ENCODE measurements at places on chromosomes 2 and 18.

- DNase-seq, result no peak
Observed at GRCh38 chr2:120461546-120462537, 115.9 kb downstream of the INHBB start.

GRCh38 chr18:31657823-31658669 lies 26.3 kb downstream of the B4GALT6 start:
- no peak for DNase-seq

GRCh38 chr2:88560619-88561307 lies 66.5 kb downstream of the EIF2AK3 start:
- DNase-seq, result no peak

- no peak for DNase-seq
Observed at GRCh38 chr18:4704781-4705180, 249.7 kb upstream of the DLGAP1 start.

GRCh38 chr2:38026846-38027245 lies 49.1 kb downstream of the CYP1B1 start:
- DNase-seq, result no peak

DNA sequence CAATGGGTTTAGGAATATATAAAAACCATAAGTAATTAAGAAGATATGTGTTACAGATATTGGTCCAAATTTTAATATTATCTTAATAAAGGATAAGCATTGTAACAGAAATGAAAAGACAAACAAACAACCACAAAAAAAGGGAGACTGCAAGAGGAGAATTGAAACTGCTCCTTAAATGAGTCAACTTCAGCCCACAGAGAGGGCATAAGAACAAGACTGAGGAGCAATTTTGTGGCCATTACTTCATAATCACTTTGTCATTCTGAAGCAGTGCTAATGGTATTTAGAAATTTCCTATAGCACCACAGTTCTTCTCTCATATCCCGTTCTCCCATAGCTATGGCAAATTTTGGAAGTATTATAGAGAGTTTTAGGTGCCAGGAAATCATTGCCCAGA lies 193.2 kb upstream of the HNMT start:
- DNase-seq, result no peak

DNA sequence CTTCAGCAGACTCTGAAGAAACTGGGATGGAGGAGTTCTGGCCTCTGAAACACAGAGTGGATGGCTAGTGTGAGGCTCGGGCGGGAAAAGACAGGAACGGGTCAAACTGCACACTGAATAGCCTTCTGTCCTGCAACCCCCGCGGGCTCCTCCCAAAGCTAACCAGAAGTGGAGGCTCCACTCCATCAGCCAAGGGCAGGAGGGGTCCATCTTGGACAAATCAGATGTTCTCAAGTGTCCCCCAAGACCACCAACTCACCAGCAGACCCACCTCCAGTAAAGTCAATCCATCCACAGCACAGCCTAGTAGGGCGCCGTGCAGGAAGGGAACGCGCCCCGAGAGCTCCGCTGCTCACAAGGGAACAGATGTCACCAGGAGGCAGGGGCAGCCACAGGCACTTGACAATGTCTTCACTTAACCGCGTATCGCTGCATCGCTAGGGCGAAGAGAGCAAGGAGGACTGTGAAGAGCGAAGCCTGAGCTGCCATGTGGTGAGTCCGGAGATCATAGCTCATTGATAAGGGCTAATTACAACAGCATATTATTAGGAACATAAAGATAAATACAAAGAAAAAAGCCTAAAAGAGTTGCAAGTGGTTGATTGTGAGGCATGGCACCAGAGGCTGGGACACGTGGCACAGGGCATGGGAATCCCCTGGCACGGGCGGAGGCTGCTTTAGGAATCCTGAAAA lies 494.6 kb upstream of the MYT1L start:
- DNase-seq, result no peak

DNA sequence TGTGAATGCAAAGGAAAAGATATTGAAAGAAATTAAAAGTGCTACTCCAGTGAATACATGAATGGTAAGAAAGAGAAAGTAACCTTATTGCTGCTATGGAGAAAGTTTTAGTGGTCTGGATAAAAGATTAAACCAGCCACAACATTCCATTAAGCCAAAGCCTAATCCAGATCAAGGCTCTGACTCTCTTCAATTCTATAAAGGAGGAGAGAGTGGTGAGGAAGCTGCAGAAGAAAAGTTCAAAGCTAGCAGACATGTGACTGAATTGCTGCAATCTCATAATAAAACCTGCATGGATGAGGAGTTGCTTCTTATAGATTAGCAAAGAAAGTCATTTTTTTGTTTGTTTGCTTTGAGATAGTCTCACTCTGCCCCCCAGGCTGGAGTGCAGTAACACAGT lies 130.2 kb downstream of the DNAH6 start:
- no peak for DNase-seq

GRCh38 chr2:108449410-108450130 lies 564 bp downstream of the GCC2 start:
- DNase-seq, result peak; percentile 21

- DNase-seq, result no peak
Observed at GRCh38 chr2:13550285-13551231, 833.8 kb downstream of the TRIB2 start.

DNA sequence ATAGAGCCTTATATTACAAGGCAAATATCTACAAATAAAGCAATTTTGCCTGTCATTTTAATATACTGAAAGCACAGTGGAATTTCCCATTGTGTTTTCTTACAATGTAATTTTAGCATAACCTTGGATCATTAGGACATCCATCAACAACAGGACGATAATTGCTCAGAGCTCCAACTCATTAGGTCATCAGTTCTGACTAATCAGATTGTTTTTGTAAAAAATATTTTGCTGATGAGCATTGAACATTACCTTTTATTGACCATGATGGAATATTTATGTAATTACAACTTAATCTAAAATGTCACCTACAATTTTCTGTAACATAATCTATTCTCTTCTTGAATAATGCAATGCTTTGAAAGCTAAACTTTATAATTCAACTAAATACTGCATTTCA lies 215.3 kb upstream of the DSEL start:
- peak; percentile 17 for DNase-seq

GRCh38 chr2:176240301-176240700 lies 28.9 kb upstream of the MTX2 start:
- no peak for DNase-seq

DNA sequence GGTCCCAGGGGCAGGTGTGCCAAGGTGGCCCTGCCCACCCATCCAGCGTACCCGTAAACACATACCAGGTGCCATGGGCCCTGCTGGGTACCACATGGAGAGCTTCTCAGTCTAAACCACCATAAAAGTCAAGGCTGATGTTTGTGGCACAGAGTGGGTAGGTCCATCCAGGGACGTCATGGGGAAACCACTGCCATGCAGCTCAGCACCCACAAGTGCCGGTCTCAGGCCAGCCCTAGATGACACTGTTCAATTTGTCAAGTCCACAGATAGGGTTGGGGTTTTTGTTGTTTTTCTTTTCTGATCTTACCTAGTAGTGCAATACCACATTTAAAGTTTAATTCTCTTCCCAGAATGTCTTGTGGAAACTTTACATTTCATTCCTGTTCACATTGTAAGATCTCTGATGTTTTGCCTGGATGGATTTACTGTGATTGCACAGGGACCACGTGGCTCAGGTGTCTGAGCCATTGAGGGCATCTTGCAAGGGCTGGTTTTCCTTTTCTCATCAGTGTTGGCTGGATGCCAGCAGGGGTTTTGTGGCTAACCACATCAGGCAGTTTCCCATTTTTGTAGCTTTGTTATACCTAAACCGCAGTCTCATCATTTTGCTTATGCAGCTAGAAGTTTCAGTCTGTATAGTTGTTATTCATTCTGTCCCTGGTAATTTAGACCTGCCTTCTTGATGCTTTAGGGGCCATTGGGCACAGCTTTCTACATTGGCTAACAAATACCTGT lies 64.7 kb downstream of the STK25 start:
- peak; percentile 44 for DNase-seq

DNA sequence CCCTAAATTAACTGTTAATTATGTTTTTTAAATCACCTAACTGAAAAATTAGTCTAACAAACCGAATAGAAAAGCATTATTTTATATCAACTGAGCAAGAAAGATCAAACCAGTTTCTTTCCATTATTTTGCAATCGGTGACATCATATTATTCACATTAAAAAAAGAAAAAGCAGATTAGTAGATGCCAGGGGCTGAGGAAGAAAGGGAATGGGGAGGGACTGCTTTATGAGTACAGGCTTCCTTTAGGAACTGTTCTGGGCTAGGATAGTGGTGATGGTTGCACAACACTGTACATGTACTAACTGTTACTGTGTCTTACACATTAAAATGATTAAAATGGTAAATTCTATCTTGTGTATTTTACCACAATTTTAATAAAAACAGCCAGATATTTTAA lies 59.3 kb downstream of the COBLL1 start:
- DNase-seq, result peak; percentile 29

DNA sequence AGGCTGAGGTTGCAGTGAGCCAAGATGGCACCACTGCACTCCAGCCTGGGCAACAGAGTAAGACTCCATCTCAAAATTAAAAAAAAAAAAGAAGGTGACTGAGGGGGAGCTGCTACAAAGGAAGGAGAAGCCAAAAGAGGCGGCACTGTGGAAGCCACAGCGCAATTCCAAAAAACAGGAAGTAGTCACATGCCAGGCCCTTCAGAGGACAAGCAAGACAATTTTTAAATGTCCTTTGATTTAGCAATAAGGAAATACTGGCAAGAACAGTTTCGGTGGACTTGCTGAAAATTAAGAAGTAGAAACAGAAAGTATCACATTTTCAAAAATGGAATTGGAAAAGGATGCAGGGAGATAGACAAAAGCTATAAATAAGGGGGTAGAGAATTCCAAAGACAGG lies 122.8 kb downstream of the OSBPL1A start:
- no peak for DNase-seq

DNA sequence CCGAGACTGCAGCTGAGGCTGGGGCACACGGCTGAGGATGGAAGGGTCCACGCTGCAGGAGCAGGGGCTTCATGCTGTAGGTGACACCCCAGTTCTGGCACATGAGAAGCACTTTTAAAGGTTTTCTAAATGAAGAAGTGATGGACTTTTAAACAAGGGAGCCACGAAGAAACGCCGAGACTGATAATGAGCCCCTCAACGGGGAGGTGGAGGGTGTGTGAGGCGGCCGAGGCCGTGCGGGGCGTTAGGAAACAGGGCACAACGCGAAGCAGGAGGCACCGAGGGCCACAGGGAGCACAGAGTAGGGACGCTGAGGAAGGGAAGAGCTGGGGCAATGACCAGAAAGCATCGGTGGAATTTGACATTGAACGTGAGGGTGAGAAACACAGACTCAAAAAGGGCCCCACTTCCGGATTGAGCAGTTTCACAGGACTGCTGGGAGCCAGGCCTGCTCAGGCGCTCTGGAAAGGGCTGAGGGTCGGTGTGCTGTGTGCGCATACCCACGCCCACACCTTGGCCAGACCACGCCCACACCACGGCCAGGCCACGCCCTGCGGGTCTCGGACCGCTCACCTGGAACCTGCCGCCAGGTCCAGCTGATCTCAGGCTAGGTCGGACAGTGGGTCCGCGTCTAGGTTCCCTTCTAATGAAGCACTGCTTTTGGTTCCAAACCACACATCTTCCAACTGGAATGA lies 115.7 kb downstream of the GYPC start:
- no peak for DNase-seq

DNA sequence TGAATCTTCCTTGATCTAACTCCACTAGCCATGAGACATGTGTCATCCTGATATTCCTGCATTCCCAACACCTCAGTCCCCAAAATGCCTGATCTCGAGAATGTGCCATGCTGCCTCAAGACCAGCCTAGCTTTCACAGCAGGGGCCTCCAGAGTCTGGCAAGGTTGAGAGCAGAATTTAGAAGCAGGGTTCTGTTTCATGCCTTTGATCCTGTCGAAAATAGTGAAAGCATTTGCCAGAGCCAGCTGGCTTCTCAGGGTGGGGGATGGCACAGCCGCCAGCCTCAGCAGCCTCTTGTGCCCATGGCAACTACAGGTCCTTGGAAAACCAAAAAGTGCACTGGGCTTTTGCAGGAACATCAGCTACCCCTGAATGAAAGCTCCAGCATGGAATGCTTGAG lies 143.5 kb downstream of the RTN4 start:
- no peak for DNase-seq

GRCh38 chr2:215917953-215918620 lies 95.3 kb downstream of the MREG start:
- DNase-seq, result peak; percentile 87

- DNase-seq, result peak; percentile 49
Observed at GRCh38 chr2:121076885-121077549, 208.0 kb downstream of the TFCP2L1 start.

DNA sequence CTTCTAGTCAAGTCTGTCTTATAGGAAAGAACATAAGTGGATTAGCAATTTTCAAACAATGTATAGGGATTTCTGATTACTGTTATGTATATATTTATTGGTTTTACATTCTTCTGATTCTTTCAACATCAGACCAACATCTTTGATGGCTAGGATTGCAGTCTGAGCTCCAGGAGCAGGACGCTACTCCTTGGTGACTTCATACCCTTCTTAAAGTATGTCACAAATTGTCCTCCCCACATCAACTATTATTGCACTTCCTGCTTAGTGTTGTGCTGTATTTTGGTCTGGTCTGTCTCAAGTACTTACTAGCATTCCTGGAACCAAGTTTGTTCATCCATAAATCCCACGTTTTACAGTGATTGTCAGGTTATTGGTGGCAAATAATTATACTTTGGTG lies 49.0 kb downstream of the MAP2 start:
- DNase-seq, result peak; percentile 51

- no peak for DNase-seq
Observed at GRCh38 chr2:43082903-43083677, 143.3 kb downstream of the ZFP36L2 start.

- peak; percentile 31 for DNase-seq
Observed at GRCh38 chr2:54595999-54596902, 127.2 kb upstream of the EML6 start.
